Stimulated activated CD4-positive, alpha-beta T cell treated with anti-CD3 and anti-CD28 coated beads, Interleukin-1b, Interleukin-23, amount 100 ng/mL, for 24 hours (primary cell): ENCODE measurements at places on chromosomes 1 and 21.

- DNase-seq: no peak
These were observed 32.1 kb upstream of the CCDC190 start for GRCh38 chr1:162892906-162893611.

DNA sequence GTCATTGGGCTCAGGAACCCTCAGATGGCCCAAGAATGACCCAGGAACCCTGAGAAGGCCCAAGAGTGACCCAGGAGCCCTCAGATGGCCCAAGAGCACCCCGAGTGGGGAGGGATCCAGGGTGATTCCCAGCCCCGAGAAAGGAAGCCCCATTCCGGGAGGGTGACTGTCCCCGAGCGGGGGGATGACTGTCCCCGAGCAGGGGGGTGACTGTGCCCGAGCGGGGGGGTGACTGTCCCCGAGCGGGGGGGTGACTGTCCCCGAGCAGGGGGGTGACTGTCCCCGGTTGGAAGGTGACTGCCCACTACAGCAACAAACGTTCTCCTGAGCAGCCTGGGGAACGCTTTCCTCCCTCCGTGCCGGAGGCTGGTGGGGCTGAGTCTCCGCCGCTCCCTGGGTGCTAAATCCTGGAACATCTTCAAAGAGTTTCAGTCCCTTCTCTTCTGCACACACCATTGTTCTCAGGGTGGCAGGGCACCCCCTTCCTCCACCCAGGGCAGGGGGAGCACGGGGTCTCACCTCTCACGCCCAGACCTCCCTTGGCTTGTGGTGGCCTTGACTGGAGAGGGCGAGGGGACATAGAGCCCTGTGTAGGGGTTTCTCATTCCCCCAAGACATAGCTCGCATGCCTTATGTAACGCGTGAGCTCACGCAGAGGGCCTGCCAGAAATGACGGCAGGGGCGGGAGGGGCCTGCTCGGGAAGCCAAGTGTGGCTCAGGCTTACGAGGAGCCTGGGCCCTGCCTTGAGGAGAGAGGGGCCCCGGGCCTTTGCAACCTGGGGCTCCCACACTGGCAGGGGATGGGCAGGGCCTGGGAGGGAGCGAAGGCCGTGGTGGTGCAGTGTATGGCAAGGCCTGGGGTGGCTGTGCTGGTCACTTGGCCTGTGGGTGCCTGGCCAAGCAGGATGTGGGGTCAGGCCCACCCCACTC is 14.3 kb upstream of the SKI start:
- no peak for DNase-seq

GRCh38 chr1:18602533-18603211 is 28.0 kb upstream of the PAX7 start:
- no peak for DNase-seq

- no peak for DNase-seq
These were observed 5.0 kb downstream of the TMEM240 start for GRCh38 chr1:1535201-1536018.

DNA sequence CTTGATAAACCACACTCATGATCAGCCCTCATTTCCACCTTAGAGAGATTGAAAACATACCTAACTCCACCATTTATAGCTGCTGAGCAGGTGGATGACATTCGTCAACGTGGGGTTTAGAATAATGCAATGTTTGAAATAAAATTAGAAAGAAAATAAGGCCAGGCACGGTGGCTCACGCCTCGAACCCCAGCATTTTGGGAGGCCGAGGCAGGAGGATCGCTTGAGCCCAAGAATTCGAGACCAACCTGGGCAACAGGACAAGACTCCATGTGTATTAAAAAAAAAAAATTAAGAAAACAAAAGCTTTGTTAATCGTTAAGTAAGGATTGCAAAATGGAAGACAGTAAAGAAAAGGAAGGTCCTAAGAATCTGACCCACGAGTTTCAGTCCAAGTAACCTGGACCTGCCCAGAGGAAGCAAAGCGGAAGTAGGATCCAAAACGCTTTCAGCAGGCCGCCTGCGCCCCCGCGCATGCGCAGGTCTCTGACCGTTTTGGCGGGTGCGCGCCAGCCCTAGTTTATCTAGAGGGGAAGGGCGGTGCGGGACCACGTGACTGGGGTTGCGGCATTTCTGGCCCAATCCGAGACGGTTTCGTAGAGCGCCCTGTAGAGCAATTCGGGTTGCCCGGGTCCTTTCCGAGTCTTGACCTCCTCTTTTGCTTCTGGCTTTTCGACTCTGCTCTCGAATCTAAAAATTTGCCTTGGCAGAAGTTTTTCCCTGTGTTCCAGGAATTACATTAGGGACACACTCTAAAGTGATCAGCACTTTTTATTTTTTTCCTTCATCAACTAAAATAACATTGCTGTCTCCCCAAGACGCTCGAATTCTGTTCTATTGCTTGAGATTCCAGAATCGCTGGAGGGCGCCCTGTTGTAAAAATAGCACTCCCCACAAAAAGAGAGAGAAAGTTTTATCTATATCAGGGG is 22.5 kb downstream of the ANP32E start:
- peak; percentile 89 for DNase-seq

- DNase-seq: no peak
These were observed 44.9 kb downstream of the FOXJ3 start for GRCh38 chr1:42290130-42290529.
